ENCODE measurements at places on chromosomes 5 and 9.

DNA sequence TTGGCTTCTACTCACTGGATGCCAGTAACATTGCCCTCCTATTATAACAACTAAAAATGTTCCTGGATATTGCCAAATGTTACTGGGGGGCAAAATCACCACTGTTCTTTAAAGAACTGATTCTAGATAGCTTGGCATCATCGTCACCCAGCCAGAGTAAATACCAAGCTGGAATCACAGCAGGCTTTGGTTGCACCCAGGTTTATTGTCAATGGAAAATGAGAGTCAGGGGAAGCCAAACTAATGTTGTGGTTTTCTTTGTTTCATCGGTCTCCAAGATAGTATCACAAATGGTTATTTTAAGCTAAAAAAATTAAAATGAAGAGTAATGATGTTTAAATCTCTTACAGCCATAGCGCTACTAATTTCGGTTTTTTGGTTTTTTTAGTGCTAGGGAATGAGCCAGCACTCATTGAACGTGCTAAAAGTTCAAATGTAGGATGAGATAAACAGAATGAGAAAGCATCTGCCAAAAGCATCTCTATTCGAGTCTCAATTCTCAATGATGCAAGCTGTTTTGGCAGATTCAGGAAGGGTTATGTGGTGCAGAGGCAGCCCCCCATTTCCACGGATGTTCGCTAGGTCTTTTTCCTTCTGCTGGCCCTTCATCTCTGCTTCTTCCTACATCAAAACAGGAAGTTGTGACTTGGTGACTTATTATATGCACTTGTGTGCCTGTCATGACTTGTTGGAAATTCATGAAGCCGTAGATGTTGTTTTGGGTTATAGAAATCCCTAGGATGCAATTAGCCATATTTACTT, 558.0 kb downstream of the EBF1 start:
- no peak for DNase-seq

GRCh38 chr9:35682520-35683315, 7.0 kb downstream of the TPM2 start:
- DNase-seq: no peak

DNA sequence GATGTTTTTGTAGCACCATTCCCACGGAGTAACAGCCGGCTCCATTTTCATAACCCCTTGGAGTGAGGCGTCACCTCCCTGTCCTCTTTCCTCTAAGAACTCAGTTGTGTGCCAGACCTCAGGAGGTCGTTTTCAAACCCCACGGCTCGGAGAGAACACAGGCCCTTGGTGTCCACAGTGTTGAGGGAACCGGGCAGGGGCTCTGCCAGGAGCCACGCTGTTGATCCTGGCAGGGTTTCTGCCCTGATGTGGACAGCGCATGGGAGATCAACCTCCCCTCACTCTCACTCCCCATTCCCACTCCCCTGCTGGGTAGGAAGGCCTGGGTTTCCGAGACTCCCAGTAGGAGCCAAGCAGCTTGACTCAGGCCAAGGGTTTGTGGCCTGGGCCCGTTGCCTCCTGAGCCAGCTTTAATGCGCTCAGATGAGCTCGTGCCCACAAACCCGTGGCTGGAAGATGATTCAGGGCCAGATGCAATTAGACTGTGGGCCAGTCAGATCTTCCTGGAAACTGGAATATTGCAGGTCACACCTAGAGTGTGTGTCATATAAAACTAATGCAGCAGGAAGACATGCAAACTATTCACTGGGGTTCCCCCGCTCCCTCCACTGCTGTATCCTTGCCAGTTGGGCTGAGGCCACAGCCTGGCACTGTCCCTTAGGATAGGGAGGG, 133.4 kb downstream of the SLC12A2 start:
- DNase-seq: no peak

- no peak for DNase-seq
Observed at GRCh38 chr5:178683783-178684182, 46.7 kb downstream of the ZNF354A start.

GRCh38 chr9:77854258-77854915, 177.2 kb downstream of the GNAQ start:
- no peak for DNase-seq

- DNase-seq: no peak
Observed at GRCh38 chr9:70340572-70340971, 73.9 kb downstream of the KLF9 start.

GRCh38 chr9:135081264-135081660, 6.2 kb upstream of the OLFM1 start:
- no peak for DNase-seq

DNA sequence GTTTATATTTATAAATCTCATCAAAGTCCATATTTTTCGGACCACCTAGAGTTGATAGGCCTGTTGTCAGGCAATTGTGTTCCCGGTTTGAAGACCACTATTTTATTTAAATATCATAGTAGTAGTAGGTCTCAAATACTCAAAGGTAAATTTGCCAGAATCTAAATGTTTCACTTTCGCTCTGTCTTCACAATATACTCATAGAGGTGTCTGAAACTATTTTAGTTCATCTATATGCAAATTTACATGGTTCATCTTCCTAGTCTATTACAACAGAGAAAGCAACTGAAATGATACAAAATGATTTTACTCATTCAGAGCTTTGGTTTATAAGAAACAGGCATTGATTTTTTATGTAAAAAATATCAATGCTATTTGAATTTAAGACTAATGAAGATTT, 1897.5 kb downstream of the EFNA5 start:
- no peak for DNase-seq

GRCh38 chr5:6742081-6742758, 29.0 kb downstream of the TENT4A start:
- DNase-seq: no peak

DNA sequence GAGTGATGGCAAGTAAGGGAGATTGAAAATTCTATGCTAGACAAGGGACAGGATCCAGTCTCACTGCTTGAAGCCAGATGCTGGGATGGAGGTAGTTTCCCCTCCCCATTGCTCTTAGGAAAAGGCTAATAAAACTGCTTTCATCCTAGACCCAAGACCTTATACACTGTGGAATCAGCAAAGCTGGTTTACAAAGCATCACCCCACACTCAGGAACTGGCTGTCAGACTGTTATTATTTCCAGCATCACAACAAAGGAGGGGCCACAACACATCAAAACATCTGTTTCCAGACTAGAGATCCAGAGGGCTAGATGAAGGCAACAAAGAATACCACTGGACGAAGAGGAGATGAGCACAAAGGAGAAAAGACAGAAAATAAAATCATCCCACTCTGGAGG, 364.6 kb upstream of the PTGER4 start:
- no peak for DNase-seq

GRCh38 chr5:125491986-125492492, 745.6 kb upstream of the ZNF608 start:
- no peak for DNase-seq

- DNase-seq: no peak
Observed at GRCh38 chr5:55638455-55638854, 73.7 kb downstream of the SLC38A9 start.

DNA sequence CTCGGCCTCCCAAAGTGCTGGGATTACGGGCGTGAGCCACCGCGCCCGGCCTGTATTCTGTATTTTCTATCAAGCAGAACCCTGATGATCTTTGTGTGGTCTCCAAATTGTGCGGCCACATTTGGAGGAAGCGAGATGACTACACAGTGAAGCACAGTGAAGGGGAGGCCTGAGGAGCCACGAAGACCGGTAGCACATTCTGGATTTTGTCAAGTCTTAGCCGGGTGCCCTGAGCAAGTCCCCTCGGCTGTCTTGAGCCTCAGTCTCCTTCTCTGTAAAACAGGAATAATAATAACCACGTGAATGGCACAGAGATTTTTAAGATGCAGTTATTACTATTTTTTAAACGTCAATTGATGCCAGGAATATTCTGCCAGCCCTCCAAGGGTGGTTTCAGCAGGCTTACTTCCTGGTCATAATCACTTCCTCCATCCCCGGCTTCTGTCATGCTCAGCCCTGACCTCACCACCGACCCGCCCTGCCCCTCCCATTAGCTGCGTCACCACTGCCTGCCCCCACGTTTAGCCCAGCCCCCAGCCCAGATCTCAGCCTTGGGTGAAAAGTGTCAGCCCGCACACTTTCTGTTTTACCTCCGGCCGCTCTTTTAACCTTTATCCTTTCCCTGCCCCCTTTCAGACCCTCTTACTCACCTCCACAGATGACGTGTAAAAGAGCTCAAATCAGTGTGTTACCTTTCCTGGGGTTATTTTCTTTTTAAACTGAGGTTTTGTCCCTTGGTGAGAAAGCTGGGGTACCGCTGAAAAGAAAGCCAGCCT, 27.0 kb upstream of the ERGIC1 start:
- DNase-seq: peak; percentile 72

GRCh38 chr5:94240134-94240533, 378.3 kb downstream of the KIAA0825 start:
- DNase-seq: no peak
